ENCODE measurements at places on chromosomes 13 and 19.

GRCh38 chr13:27130223-27130978 lies 41.2 kb downstream of the USP12 start:
- no peak for DNase-seq

- no peak for DNase-seq
Measured at GRCh38 chr19:45834970-45835369, 19.9 kb upstream of the RSPH6A start.

DNA sequence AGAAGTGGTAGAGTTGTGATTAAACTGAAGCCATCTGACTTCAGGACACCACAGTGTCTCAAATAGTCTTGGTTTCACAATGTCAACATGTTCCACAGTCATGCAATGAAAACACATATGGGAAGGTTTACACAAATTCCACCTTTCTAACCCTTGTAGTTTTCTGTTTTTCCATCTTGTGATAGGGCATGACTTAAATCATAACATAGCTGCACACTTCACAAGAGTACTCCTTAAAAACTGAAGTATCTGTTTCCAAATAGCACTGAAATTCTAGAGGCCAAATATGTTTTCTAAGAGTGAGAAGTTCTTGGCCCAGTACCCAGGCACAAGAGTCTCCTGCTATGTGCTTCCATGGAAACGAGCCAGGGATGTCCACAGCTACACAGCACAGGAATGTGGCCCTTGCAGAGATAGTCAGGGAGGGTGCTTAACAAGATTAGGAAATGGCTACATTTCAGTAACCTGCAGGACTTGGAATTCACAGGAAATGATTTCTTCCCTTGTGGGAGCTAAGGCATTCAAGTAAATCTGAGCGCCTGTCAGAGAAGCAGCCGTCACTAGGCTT lies 269.1 kb downstream of the NDFIP2 start:
- DNase-seq = no peak

DNA sequence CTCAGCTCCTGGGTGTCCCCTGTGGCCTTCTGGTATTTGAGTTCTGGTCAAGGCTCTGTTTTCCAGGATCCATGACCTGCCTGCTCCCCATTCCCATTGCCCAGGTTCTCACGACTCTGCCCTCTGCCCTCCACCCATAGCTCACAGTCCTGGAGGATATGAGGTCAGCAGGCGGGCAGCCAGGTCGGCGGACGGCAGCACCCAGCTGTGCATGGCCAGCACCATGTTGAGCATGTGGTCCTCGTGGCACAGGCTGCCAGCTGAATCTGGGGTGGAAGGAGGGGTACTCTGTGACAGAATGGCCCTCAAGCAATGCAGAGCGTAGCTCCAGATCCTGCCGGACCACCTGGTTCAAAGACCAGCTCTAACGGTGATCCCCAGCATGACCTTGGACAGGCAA lies 5.1 kb downstream of the RASGRP4 start:
- no peak for DNase-seq

GRCh38 chr13:88704600-88705275 lies 1033.6 kb downstream of the SLITRK5 start:
- no peak for DNase-seq

All from stimulated activated CD4-positive, alpha-beta T cell treated with anti-CD3 and anti-CD28 coated beads, Interleukin-1b, Interleukin-23, amount 100 ng/mL, for 1 hour (primary cell).